Activated T-cell treated with anti-CD3 and anti-CD28 coated beads, Interleukin-2, amount 50 U/mL, for 72 hours (primary cell): ENCODE measurements at places on chromosomes 12 and 14. TPM values are rescaled to one million over a fixed set of nuclear protein-coding genes. Genes with fewer than 3 reads are reported as not detected.

Gene IPO4
- 30.9 TPM for total RNA-seq

Gene PLEKHH1
- 1.0 TPM for total RNA-seq

Gene KRT85
- not detected for total RNA-seq

DNA sequence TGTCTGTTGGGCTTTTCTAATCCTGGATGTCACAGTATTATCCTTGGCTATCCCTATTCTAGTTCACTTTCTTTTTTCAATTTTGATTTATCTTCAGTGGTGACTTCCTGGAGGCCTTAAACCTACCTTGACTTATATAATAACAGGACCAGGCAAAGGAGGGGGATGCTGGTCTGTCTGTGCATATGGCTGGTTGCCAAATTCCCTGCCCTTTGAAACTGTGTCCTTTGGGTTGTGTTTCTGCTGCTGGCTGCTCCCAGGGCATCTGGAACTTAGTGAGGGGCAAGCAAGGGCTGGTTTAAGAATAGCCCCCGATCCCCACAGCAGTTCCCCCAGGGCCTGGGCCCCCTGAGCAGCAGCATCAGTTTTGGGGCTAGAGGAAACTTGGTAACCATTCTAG lies 96.0 kb upstream of the MAX start:
- no peaks in the 10 kb centered on the region for H3K27me3 ChIP-seq
- H3K4me3 ChIP-seq = no peak overlapping the region
- H3K27ac ChIP-seq = no peak overlapping the region

DNA sequence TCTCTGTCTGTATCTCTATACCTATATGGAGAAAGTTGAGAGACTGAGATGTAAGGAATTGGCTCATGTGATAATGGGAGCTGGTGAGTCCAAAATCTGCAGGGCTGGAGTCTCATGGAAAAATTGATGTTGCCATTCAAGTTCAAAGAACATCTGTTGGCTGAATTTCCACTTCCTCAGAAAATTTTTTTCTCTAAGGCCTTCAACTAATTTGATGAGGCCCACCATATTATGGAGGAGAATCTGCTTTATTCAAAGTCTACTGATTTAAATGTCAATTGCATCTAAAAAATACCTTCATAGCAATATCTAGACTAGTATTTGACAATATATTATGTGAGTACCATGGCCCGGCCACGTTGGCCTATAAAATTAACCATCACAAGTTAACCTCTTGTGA lies 261.4 kb downstream of the VRK1 start:
- H3K27me3 ChIP-seq = no peaks in the 10 kb centered on the region
- no peaks in the 10 kb centered on the region for H3K36me3 ChIP-seq
- no peak overlapping the region for H3K4me3 ChIP-seq
- H3K4me1 ChIP-seq = no peaks in the 10 kb centered on the region

DNA sequence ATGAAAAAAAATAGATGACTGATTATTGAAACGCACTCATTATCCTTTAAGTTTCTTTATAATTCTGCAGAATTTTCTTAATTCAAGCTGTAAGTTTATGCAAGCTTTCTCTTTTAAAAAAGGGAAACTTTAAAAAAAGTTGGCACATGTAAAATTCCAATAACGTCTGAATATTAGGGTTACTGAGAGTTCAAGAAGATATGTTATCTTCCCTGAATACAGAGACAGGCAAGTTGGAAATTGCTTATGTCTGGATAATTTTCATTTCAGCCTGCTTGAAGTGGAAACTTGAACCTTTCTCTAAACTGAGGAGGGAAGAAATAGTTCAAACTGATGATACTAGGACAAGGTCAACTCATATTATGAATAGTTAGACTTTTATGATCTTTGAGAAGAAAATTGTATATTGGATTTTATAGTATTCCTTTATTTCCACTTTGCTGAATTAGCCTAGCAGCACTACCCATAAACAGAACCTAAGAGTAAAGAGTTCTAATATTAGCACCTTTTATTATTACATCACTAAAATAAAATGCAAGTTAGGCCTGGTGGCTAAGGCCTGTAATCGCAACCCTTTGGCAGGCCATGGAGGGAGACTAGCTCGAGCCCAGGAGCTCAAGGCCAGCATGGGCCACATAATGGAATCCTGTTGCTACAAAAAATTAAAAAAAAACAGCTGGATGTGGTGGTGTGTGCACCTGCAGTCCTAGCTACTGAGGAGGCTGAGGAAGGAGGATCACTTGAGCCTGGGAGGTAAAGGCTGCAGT lies 288.0 kb downstream of the TRHDE start:
- H3K4me1 ChIP-seq = no peaks in the 10 kb centered on the region
- H3K4me3 ChIP-seq = no peak overlapping the region
- no peaks in the 10 kb centered on the region for H3K36me3 ChIP-seq
- no peaks in the 10 kb centered on the region for H3K27me3 ChIP-seq
- no peak overlapping the region for H3K27ac ChIP-seq
- no peak for DNase-seq
